ENCODE measurements at places on chromosomes 5 and 9.

- DNase-seq, result no peak
- H3K36me3 ChIP-seq, result no peaks in the 10 kb centered on the region
- no peaks in the 10 kb centered on the region for H3K4me1 ChIP-seq
- H3K27ac ChIP-seq, result no peak overlapping the region
- H3K27me3 ChIP-seq, result no peaks in the 10 kb centered on the region
Observed at GRCh38 chr5:2997179-2997578, 245.7 kb upstream of the IRX2 start.

DNA sequence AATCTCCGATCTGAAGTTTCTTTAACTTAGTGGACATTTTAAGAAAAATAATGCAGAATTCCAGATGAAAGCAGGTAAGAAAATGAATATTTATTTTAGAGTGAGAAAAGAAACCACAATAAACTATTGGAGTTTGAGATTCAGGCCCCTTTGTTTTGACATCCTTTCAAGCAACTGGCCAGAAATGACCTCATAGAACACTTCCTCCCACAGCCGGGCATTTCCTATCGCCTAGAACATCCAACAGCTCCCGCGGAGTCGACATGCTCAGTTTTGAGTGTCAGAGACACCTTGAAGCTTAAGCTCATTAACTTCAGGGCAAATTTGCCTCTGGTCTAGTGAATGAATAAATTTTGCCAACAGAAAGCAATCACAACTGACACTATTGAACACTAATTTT, 369.2 kb downstream of the TLE4 start:
- H3K36me3 ChIP-seq, result no peaks in the 10 kb centered on the region
- H3K27ac ChIP-seq, result no peak overlapping the region
- no peak for DNase-seq
- no peaks in the 10 kb centered on the region for H3K27me3 ChIP-seq

DNA sequence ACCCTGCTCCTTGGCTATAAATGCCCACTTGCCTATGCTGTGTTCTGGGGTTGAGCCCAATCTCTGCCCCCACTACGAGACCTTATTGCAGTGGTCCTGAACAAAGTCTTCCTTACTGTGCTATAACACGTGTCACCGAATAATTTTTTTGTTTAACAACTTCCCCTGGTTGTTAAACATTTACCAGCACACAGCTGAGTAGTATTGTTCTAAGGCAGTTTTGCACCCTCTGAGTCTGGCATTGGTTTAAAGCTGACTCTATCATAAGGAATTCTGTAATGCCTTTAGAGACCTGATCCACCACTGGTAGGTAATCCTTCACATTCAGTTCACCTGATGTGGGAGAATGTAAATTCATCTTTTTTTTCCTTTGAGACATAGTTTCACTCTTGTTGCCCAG, 25.6 kb upstream of the ANKRD31 start:
- H3K4me3 ChIP-seq, result no peak overlapping the region
- DNase-seq, result no peak
- no peak overlapping the region for H3K27ac ChIP-seq
- no peaks in the 10 kb centered on the region for H3K27me3 ChIP-seq
- H3K36me3 ChIP-seq, result no peaks in the 10 kb centered on the region
- H3K4me1 ChIP-seq, result peaks cover 37% of the 10 kb centered on the region

DNA sequence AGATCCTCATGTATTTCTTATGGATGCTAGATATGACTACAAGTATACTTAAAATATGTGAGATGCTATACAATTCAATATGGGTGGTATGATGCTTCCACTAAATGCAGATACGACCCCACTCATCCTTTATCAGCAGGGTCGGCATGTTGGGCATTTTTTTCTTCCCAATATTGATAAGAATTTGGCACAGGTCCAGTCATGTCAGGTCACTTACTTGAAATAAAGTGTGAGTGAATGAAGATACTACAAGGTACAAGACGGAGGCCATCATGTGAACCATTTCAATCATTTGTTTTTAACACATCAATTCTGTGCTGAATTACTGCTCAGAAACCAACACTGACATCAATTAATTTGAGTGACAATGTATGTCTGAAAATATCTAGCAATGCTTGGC, 146.9 kb upstream of the GNA14 start:
- no peak overlapping the region for H3K4me3 ChIP-seq
- H3K27me3 ChIP-seq, result no peaks in the 10 kb centered on the region
- H3K4me1 ChIP-seq, result peaks cover 10% of the 10 kb centered on the region

- peak overlapping the region; percentile 91 for H3K27ac ChIP-seq
- H3K36me3 ChIP-seq, result peaks cover 60% of the 10 kb centered on the region
- peak overlapping the region; percentile 84 for H3K4me3 ChIP-seq
- H3K4me1 ChIP-seq, result no peaks in the 10 kb centered on the region
Observed at GRCh38 chr9:127451858-127452656, 747 bp downstream of the LRSAM1 start.

DNA sequence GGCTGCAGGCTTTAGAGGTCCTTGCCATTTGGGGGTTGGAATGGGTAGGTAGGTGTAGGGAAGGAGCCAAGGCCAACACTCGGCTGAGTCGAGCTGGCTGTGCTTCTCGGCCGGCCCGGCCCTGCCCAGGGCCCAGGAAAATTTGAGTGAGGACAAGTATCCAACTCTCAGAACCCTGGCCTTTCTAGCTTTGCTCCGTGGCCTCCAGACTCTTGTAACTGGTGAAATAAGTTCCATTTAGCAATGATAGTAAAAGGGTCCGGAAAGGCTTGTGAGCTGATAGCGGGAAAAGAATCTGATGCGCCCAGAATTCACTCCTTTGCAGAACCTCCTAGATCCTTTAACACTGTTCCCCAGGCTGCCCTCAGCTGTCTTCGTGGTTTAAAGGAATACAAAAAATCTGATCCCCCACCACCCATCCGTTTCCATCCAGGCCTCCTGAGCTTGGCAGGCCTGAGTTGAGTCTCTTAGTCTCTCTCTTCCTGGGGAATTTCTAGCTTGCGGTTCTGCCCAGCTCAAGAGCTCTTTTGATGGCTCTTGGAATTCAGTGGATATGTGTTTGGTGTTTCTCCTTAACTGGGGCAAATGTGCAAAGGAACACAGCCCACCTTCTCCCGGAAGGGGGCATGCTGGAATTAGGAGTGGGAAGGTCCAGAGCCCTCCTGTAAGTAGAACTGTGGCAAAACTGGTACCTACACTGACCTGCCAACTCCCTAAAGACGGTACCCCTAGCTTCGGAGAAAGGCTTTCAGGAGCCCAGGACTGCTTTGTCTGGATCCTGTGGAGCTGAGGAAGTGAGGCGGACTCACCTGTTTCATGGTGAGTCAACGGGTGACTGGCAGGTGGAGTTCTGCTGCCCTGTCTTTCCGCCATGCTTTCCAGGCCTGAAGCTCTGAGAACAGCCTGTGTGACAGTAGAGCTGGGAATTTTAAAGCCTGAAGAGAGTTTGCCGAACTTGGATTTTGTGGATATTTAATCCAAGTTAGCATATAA, 1.7 kb downstream of the DMRT3 start:
- no peak overlapping the region for H3K27ac ChIP-seq
- no peak overlapping the region for H3K4me3 ChIP-seq
- H3K27me3 ChIP-seq, result peaks cover 74% of the 10 kb centered on the region
- DNase-seq, result no peak
- no peaks in the 10 kb centered on the region for H3K4me1 ChIP-seq

All from Calu3 (cell line).